Thymus (tissue), 14 donors: ENCODE measurements at places on chromosomes 4 and X. TPM values are rescaled to one million over a fixed set of nuclear protein-coding genes. Genes with fewer than 3 reads are reported as not detected.
A peak's percentile ranks its signal among the peaks of the same experiment; 100 is the strongest.

GRCh38 chrX:44974451-44974850 is 101.5 kb downstream of the KDM6A start:
- H3K27ac ChIP-seq: no peak overlapping the region
- no peak for DNase-seq
- H3K36me3 ChIP-seq: peaks cover 5% of the 10 kb centered on the region
- H3K4me1 ChIP-seq: no peaks in the 10 kb centered on the region
- no peak overlapping the region for H3K4me3 ChIP-seq

- no peaks in the 10 kb centered on the region for H3K4me1 ChIP-seq
- no peak for DNase-seq
- no peaks in the 10 kb centered on the region for H3K27me3 ChIP-seq
- H3K27ac ChIP-seq: no peak overlapping the region
- no peaks in the 10 kb centered on the region for H3K36me3 ChIP-seq
Observed at GRCh38 chr4:169399976-169400767, 129.4 kb upstream of the SH3RF1 start.

- H3K4me1 ChIP-seq: no peaks in the 10 kb centered on the region
- no peak for DNase-seq
- no peaks in the 10 kb centered on the region for H3K36me3 ChIP-seq
- H3K4me3 ChIP-seq: no peak overlapping the region
Observed at GRCh38 chrX:72347366-72347765, 41.7 kb upstream of the CITED1 start.

DNA sequence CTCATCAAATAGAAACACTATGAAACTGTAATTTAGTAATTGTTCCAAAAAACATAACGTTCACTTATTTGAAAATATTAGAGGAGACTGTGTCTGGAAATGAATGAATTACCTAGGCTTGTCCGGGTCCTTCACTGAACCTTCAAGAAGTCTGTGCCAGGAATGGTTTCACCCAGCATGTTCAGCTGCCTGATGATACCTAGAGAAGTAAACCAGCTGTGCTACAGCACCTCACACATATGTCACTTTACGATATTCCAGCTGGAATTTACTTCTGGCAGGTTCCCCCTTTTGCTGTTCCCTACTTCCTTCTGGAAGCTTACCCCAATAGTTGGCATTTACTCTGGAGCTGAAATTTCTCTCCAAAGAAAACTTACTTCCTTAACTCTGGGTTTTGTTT is 906.5 kb downstream of the FAT4 start:
- no peaks in the 10 kb centered on the region for H3K36me3 ChIP-seq
- no peak overlapping the region for H3K27ac ChIP-seq
- no peak for DNase-seq
- H3K4me3 ChIP-seq: no peak overlapping the region

DNA sequence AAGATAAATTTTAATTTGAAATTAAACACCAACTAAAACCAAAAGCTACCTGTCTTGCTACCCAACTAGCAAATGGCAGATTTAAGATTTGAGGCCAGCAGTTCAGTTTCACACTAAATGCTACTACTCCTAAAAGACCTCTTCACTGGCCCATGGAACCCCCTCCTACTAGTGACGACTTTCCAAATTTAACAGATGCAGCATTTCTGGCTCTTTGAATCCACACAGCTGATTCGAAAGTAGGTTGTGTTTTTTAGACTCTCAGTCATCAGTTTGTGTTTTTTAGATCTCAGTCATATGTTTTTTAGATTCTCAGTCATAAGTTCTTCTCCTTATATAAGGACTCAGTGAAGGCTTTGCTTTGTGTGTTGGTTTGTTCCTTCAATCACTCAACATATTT is 11.1 kb upstream of the CC2D2A start:
- H3K36me3 ChIP-seq: no peaks in the 10 kb centered on the region
- no peak for DNase-seq
- H3K27ac ChIP-seq: no peak overlapping the region

- DNase-seq: no peak
- peaks cover 75% of the 10 kb centered on the region for H3K27me3 ChIP-seq
- peaks cover 6% of the 10 kb centered on the region for H3K4me1 ChIP-seq
- H3K4me3 ChIP-seq: no peak overlapping the region
- no peak overlapping the region for H3K27ac ChIP-seq
- H3K36me3 ChIP-seq: no peaks in the 10 kb centered on the region
Observed at GRCh38 chr4:93834249-93835066, 5.9 kb downstream of the ATOH1 start.

GRCh38 chr4:128812442-128813235 is 3.1 kb downstream of the JADE1 start:
- peak overlapping the region; percentile 96 for H3K27ac ChIP-seq
- peak overlapping the region; percentile 91 for H3K4me3 ChIP-seq
- H3K27me3 ChIP-seq: no peaks in the 10 kb centered on the region

DNA sequence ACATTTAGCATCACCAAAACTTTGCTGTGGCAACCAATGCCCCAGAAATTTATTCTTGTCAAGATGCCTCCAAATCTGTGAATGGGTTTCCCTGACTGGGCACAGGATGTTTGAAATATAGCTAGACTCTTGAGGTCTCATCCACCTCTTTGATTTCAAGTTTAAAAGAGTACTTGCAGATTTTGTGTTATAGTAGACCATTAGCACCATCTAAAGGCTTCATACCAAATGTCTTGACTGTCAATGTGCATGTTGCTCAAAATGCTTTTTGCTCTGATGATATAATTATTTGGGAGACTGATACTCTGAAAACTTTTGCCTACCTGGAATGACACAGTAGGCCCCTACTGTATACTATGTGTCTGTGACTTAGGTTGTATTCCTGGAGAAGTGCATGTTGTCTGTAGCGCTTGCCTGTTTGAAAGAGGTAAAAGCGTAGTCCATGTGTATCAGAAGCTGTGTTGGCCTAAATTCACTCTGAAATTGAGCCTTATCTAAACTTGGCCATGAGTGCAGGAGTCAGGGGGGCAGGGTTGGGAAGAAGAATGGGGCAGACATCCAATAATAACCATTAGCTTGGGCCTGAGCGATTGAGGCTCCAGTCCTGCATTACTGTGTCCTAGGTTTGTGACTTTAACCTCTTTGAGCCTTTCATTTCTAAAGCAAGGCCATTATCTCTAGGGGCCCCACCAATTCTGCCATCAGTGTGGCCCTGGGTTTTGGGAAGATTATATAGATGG is 33.8 kb downstream of the NDP start:
- no peak overlapping the region for H3K27ac ChIP-seq
- H3K4me1 ChIP-seq: no peaks in the 10 kb centered on the region
- DNase-seq: no peak
- no peaks in the 10 kb centered on the region for H3K27me3 ChIP-seq

DNA sequence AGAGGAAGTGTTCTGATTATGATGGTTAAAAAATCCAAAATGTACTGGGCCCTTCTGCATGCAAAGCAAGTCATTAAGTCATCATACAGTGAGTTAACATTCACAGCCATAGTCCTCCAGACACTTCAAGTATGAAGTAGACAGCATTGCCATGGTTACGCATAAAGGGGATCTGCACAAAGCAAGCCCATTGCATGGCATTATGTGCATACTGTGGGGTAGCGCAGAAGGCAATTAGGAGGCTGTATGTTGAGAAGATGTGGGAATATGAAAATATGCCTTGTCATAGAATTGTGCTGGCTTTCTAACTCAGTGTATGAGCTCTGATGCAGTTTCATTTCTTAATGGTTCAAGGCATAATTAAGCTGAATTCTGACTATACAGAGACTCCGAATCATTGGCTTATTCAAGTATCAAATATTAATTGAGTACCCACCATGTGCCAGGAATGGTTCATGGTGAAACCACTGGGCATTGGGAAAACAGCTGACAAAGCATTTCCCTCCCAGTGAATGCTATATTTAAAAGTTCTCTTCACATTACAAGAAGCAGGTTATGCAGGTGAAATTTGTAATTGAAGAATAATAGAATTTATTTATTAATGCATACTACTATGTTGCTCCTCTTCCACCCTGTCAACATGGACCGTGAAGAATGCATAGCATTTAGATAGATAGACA is 588.9 kb downstream of the ZNF674 start:
- H3K36me3 ChIP-seq: no peaks in the 10 kb centered on the region
- DNase-seq: no peak
- no peaks in the 10 kb centered on the region for H3K4me1 ChIP-seq
- no peaks in the 10 kb centered on the region for H3K27me3 ChIP-seq
- no peak overlapping the region for H3K4me3 ChIP-seq
- no peak overlapping the region for H3K27ac ChIP-seq

The NUP62CL gene
- total RNA-seq: 6.1 TPM

The MAGEC1 gene
- total RNA-seq: not detected

The C4orf36 gene
- total RNA-seq: 0.42 TPM

The ATOH1 gene
- total RNA-seq: under 0.01 TPM

The GYPE gene
- 3.1 TPM for total RNA-seq
